ENCODE measurements at places on chromosomes 7 and 10. TPM values are rescaled to one million over a fixed set of nuclear protein-coding genes. Genes with fewer than 3 reads are reported as not detected.

OR13A1 gene
- total RNA-seq: not detected

SEMA3A gene
- total RNA-seq: 37.4 TPM

TMEM176B gene
- not detected for total RNA-seq

KAZALD1 gene
- total RNA-seq: 9.1 TPM

DLX6 gene
- not detected for total RNA-seq

VTI1A gene
- total RNA-seq: 31.6 TPM

LMTK2 gene
- 11.2 TPM for total RNA-seq

PLA2G12B gene
- total RNA-seq: not detected

EMX2 gene
- total RNA-seq: 4.5 TPM

ANKRD7 gene
- total RNA-seq: 0.86 TPM

CALCR gene
- total RNA-seq: under 0.01 TPM

KLF14 gene
- under 0.01 TPM for total RNA-seq

DOCK1 gene
- total RNA-seq: 99.7 TPM

INSYN2A gene
- under 0.01 TPM for total RNA-seq

TMEM229A gene
- not detected for total RNA-seq

SFTPA1 gene
- total RNA-seq: not detected

OPTN gene
- total RNA-seq: 90.2 TPM

C7orf33 gene
- total RNA-seq: not detected

C10orf105 gene
- not detected for total RNA-seq

TRPV5 gene
- not detected for total RNA-seq

ANKRD30A gene
- total RNA-seq: 0.97 TPM

MBLAC1 gene
- 4.2 TPM for total RNA-seq

TDRD1 gene
- 0.64 TPM for total RNA-seq

CYP3A4 gene
- not detected for total RNA-seq

TRIL gene
- total RNA-seq: under 0.01 TPM

SLC18A2 gene
- under 0.01 TPM for total RNA-seq

NRG3 gene
- total RNA-seq: not detected

IFT22 gene
- total RNA-seq: 25.5 TPM

DNAJB12 gene
- total RNA-seq: 32.8 TPM

SORCS1 gene
- total RNA-seq: not detected

CTAGE6 gene
- total RNA-seq: 0.32 TPM

SLC18A3 gene
- under 0.01 TPM for total RNA-seq

LRIT2 gene
- total RNA-seq: not detected

PPIF gene
- total RNA-seq: 42.7 TPM

KLLN gene
- total RNA-seq: 0.86 TPM

TFEC gene
- not detected for total RNA-seq

RAPGEF5 gene
- total RNA-seq: 0.86 TPM

Measured in fibroblast of villous mesenchyme (primary cell).